Activated naive CD4-positive, alpha-beta T cell treated with anti-CD3 and anti-CD28 coated beads, Interleukin-2, amount 50 U/mL, for 72 hours (primary cell): ENCODE measurements at places on chromosomes 1 and 21. TPM values are rescaled to one million over a fixed set of nuclear protein-coding genes. Genes with fewer than 3 reads are reported as not detected.

DNA sequence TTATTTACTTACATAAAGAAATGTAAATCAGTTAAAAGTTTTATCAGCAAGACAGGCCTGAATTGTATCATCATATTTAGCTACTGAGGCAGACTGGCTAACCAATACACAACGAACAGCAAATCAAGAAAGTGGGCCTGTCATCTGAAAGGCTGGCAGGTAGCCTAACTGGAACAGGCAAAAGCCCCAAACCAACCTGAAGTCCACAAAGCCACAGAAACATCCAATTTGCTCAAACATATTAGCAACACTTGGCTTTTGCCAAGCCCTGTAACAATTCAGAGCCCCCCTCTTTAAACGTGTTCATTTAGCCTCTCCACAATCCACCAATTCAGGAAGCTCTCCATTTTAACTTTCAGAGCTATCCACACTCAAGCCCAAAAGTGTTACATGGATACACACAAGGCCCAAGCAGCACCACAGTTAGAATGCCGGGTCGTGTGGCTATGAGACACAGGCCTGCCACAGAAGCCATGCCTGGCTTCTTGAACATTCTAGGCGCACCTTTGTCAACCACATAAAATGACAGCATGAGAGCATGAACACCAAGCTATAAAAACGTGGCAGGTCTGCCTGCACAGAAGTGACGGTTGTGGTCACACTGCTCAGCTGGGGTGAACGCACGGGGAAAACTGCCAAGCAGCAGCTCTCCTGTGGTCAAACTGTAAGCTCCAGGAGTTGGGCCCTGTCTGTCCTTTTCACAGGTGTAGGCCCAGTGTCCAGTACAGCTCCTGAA lies 49.3 kb downstream of the CD34 start:
- no peak for DNase-seq

GRCh38 chr1:190507357-190507756 lies 29.7 kb upstream of the BRINP3 start:
- no peak for DNase-seq

The RPS6KA1 gene
- total RNA-seq = 197 TPM

- no peak for DNase-seq
Observed at GRCh38 chr1:59238333-59238934, 58.5 kb upstream of the FGGY start.

DNA sequence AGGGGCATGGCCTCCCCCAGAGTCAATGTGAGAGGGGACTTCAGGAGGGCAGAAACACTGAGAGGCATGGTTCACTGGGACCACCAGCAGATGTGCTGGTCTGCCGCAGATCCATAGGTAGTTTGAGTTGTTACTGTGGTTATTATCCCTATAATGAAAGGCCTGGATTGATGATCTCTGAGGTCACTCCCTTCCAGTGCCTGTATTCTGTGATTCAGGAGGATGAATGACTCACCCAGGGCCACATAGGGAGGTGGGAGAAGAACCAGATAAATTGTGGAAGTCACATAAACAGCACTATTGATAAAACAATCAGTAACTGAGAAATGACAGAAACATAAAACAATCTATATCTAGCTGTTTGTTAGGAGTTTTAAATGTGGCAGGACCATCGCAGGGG lies 22.7 kb upstream of the ACTL8 start:
- no peak for DNase-seq

DNA sequence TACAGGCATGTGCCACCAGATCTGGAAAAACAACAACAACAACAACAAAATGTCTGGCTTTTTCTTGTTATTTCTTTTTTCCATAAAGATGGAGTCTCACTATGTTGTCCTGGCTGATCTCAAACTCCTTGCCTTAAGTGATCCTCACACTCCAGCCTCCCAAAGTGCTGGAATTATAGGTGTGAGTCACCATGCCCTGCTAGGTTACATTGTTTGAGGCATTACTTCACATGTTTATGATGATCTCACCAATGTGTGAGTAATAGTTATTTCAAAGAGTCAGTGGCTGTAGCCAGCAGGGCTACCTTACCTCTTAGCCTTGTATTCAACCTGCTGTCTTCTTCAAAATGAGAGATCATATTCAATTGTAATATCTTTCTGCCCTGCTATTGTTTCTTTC lies 445.7 kb downstream of the AMY1C start:
- no peak for DNase-seq
